ENCODE measurements at places on chromosomes 5 and 9.

DNA sequence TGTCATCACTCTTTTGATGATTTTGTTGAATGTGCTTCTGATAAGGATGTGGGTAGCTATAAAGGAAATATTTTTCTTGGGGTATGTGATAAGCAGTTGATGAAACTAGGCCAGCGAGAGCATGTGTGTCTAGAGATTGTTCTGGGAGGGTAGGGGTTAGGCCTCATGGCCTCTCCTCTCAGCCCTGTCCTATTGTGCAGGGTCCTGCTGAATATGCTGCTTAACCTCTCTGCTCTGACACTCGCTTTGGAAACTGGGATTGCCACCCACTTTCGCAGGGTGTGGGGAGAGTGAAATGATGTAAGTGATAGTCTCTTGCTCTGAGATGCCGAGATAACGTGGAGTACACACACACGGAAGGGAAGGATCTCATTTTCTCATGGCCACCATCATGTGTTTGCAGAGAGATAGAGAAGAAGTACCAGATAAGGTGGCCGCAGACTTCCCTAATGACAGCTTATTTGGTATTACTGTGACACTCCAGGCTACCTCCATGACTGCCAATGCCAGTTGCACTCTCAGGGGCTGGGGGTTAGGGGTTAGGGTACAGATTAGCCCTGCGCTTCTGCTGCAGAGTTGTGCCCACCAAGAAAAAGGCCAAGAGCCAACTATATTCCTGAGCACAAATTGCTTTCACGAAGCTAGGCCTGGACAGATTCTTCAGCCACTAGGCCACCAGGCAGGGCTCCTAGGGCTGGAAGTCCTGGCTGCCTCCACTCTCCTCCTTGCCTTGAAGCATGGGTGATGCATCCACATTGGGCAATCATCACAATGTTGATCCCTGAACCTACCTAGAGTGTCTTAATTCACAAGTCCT is 25.2 kb upstream of the TNFAIP8 start:
- DNase-seq: no peak

GRCh38 chr9:78892182-78892581 is 595.3 kb downstream of the PSAT1 start:
- DNase-seq: no peak

GRCh38 chr9:127796225-127796813 is 6.4 kb upstream of the FPGS start:
- DNase-seq: no peak

DNA sequence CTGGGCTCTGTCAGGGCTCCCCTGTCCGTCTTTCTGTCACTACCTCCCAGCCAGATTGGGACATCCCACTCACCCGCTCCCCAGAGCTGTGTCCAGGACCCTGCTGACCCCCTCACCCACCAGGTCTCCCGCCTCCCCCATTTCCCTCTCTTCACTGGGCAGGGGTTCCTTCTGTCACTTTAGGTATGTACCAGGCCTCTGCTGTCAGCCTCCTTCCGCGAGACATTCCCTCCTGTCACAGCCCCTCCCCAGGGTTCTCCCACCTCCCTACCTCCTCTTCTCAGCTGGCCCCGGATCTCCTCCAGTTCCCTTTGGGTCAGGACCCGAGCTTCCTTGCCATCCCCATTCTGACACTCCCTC is 488 bp downstream of the POLR1E start:
- DNase-seq: no peak

GRCh38 chr5:36373527-36374086 is 71.9 kb upstream of the RANBP3L start:
- DNase-seq: peak; percentile 9

GRCh38 chr5:159199780-159200179 is 9.6 kb downstream of the RNF145 start:
- no peak for DNase-seq

DNA sequence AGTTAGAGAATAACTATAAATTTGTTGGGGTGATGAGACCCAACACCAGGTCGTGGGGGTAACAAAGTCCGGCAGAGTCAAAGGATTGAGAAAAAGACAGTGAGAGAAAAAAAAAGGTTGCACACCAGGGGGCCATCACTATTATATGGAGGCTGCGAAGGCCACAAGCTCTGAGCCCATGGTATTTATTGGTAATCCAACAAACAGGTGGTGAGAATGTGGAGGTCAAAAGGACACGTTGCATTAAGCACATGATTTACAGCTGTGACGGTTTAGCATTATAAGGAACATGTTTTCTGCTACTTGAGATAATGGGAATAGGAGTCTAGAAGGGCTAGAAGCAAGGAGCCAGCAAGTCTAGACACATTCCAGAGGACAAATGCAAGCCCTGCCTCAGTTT is 2202.2 kb upstream of the C9orf72 start:
- no peak for DNase-seq

DNA sequence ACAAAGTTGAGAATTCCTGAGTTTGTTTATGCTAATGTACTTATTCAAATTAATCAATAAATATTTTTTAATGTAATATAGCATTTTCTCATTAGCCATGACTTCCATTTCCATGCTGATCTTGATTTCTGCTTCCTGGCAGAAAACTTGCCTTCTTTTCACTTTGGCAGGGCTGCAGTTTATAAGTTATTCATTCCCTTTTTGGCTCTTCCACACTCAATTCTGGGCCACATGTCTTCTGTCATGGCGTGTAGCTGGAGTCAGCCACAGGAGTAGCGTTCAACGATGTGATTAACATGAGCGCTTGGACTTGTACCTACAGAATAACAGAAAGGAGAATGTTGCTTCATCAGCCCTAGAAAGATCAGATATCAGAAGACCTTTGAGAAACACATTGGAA is 172.9 kb downstream of the CFAP90 start:
- DNase-seq: no peak

DNA sequence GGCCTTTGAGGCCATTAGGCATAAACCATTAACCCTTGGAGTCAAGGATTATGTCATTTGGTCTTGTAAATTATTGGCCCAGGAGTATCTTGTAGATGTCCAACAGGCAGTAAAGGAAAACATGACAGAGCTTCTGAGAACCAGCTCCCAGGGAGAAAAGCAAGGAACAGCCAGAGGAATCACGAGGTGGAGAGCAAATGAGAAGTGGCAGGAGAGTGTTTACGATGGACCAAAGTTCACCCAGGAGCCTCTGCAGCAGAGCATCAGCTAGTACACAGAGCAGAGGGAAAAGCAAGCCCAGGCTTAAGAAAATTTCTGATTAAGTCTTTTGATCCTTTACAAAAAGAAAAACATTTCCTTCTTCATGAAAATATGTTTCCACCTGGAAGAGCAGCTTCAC is 206.2 kb downstream of the NDUFS4 start:
- no peak for DNase-seq
